Calu3 (cell line): ENCODE measurements at places on chromosomes 1 and 21.

DNA sequence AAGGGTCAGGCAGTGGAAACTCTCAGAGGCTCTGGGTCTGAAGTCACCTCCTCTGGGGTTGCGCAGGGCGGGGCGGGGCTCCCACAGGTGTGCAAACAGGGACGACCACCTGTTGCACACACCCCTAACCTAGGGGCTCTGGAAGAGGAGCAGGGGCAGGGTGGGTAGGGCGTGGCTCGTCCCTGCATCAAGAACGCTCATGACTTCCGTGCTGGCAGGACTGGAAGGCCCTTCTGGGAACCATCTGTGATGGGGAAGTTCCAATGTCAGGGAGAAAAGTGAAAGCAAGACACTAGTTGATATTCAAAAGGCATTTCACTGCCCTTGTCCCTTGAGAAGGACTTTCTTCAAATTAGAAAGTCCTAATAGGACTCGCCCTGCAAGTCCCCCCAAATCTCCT is 22.1 kb upstream of the CLSTN1 start:
- DNase-seq, result no peak

- peak; percentile 43 for DNase-seq
Observed at GRCh38 chr21:42524341-42525028, 10.8 kb downstream of the SLC37A1 start.

- no peak for DNase-seq
Observed at GRCh38 chr1:16334655-16335340, 17.5 kb downstream of the FBXO42 start.

GRCh38 chr1:41975850-41976569 is 57.3 kb upstream of the HIVEP3 start:
- no peak for DNase-seq

DNA sequence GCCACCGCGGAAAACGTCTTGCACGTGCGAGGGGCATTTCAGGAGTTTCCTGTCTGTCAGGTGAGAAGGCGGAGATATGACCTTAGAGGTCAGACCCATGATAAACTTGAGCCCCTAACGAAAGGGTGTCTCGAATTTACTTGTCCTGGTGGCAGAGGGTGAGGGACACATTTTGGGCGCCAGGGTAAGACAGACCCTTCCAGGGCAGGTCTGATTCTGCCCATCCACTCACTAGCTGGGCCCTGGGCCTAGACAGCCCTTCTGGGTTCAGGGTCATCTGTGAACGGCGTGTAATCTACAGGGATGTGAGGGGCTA is 395 bp upstream of the CSRP1 start:
- DNase-seq, result no peak

- DNase-seq, result no peak
Observed at GRCh38 chr21:18089786-18090185, 154.8 kb upstream of the CHODL start.

DNA sequence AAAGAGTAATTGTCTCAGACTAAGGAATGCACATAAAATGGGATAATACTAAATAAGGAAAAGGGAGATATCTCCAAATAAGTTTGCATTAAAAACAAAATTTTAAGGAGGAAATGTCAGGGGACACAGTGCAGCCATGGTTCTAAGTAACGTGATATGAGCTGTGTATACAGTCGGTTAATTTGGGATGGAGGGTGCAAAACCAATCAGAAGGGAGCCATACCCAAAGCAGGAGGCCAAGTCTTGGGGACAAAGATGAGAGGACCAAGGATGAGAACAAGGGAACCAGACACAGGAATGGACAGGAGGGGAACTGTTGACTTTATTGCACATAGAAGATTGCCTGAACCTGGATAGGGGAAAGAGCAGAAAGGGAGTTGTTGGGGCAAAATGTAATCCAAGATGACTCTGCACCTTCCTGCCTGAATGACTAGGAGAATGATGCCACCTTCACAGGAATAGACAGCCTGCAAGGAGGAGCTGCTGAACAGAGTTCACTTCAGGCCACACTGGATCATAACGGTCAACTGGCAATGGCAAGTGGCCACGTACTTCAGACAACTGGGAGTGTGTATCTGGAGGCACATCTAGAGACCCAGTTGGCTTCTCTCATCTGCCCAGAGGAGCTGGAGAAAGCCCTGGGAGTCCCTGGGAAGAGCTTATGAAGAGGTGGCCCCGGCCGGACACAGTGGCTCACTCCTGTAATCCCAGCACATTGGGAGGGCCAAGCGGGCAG is 22.0 kb upstream of the BOLA1 start:
- no peak for DNase-seq

- DNase-seq, result no peak
Observed at GRCh38 chr21:36966821-36967768, 626 bp upstream of the HLCS start.

GRCh38 chr1:151801310-151801820 is 3.9 kb downstream of the LINGO4 start:
- no peak for DNase-seq

DNA sequence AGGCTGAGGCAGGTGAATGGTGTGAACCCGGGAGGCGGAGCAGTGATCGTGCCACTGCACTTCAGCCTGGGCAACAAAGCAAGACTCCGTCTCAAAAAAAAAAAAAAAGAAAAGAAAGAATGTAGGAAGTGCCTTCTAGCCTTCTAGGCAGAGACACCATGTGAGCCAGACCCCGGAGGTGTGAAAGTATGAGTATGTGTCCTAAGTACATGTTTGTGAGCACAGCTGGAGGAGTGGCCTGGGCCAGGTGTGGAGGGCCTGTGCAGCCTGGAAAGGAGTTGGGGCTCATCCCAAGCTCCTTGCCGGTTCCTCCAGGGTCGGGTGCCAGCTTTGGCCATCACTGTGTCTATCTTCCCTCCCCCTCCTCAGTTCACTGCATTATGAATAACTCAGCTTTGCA is 13.0 kb downstream of the SOX13 start:
- DNase-seq, result no peak

GRCh38 chr1:214318356-214318755 is 37.4 kb downstream of the SMYD2 start:
- no peak for DNase-seq

GRCh38 chr1:203504400-203505250 is 10.7 kb downstream of the OPTC start:
- peak; percentile 85 for DNase-seq

DNA sequence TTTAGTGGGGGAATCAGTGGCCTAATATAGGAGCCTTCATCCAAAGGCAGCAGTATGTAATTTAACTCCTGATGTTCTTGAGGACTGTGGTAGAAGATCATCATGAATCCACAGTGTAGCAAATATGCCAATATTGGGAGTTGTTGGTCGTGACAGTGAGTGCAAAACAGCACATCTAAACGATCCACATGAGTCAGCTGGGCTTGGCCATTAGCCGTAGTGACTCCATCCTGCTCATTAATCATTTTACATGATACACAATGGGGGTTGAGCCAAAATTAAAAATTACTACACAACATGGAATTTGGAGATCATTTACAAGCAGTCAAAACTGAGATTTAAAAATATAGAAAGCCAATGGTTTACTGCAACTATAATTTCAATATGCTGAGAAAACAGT is 653.9 kb upstream of the CAMK1G start:
- no peak for DNase-seq

- no peak for DNase-seq
Observed at GRCh38 chr1:18166929-18167328, 59.3 kb downstream of the IGSF21 start.

DNA sequence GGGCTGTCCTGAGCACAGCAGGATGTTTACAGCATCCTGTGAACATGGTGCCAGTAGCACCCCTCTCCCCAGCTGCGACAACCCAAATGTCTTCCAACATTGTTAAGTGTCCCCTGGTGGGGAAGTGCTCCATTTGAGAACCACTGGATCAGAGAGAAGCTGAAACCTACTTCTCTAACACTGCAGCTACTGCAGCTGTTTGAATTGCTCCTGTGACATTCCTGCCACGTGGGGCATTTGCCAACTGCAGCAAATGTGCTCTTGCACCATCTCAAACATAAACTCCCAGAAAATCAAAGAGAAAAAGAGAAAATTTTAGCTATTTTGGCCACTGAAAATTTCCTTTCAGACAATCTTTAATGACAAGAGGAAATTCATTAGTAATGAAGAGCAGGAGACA is 11.0 kb downstream of the SLC2A5 start:
- no peak for DNase-seq

DNA sequence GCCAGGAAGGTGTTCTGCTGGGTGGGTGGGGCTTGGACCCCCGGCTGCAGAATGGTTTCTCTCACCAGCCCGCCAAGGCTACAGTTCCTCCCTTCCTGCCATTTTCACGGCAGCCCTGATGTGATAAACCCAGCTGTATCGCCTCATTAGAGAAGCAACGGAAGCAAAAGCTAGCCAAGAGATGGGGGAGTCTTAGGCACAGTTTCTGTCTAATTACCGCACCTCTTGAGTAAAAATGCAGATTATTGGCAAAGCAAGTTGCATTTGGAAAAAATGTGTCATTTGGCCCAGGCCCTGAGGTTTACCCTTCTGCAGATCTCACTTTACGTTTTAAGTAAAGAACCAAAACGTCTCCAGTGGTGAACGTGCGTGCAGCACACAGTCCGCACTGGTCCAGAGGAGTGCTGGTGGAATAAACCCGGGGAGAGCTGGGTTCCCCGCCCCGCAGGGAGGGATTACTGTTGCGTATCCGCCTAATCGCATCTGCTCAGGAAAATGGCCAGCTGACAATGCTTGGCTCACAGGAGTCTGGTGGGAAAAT is 109.9 kb downstream of the GALNT2 start:
- DNase-seq, result no peak

- no peak for DNase-seq
Observed at GRCh38 chr1:102630041-102630440, 478.3 kb downstream of the COL11A1 start.

DNA sequence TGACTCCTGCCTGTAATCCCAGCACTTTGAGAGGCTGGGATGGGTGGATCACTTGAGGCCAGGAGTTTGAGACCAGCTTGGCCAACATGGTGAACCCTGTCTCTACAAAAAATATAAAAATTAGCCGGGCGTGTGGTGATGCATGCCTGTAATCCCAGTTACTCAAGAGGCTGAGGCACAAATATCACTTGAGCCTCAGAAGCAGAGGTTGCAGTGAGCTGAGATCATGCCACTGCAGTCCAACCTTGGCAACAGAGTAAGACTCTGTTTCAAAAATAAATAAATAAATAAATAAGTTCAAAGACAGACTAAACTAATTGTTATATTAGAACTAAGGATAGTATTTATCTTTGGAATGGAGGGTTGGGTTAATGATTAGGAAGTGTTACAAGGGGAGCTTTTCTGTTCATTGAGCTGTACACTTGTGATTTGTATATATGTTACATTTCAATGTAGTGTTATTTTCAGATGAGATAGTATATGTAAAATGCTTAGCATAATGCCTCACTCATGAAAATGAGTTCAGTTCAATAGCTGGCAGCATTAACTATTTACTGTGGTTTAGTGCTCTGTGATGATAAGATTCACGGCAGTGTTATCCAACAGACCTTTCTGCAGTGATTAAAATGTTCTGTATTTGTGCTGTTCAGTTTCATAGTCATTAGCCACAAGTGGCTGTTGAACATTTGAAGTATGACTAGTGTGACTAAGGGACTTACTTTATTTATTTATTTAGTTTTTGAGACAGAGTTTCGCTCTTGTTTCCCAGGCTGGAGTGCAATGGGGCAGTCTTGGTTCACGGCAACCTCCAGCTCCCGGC is 47.7 kb downstream of the OSBPL9 start:
- no peak for DNase-seq

DNA sequence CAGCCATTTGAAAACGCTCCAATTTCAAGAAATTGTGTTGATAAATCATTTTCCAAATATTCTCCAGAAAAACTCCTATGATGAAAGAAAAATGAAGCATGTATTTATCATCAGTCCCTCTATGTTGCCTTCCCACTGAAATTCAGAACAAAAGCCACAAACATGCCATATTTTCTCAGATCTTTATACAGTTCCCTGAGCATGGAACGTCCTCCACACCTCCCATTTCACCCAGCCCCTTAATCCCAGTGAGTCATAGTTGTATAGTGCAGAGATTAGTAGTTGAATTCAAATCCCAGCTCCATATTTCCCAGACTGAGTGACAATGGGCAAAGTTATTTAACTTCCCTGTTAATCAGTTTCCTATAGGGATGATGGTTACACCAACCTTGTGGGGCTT is 20.6 kb upstream of the NPL start:
- no peak for DNase-seq

- DNase-seq, result no peak
Observed at GRCh38 chr1:78143673-78144072, 97.9 kb downstream of the GIPC2 start.

DNA sequence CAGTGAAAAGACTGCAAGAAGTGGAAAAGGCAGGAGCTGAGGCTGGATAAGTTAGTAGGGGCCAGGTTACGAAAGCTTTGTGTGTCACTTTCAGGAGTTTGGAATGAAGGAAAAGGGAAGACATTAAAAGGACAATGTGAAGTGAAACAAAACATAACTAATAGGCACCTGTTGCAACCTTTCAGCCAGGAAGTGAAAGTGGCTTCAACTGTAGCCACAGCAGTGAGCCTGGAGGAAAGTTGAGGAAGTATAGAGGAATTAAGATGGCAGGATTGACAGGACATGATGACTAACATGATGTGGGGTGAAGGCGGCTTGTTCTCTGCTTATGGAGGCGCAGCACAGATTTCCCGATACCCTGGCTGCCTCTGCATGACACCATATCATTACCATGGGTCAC is 68.9 kb downstream of the C4BPA start:
- DNase-seq, result no peak

- DNase-seq, result no peak
Observed at GRCh38 chr1:117556341-117556740, 49.5 kb upstream of the TENT5C start.

DNA sequence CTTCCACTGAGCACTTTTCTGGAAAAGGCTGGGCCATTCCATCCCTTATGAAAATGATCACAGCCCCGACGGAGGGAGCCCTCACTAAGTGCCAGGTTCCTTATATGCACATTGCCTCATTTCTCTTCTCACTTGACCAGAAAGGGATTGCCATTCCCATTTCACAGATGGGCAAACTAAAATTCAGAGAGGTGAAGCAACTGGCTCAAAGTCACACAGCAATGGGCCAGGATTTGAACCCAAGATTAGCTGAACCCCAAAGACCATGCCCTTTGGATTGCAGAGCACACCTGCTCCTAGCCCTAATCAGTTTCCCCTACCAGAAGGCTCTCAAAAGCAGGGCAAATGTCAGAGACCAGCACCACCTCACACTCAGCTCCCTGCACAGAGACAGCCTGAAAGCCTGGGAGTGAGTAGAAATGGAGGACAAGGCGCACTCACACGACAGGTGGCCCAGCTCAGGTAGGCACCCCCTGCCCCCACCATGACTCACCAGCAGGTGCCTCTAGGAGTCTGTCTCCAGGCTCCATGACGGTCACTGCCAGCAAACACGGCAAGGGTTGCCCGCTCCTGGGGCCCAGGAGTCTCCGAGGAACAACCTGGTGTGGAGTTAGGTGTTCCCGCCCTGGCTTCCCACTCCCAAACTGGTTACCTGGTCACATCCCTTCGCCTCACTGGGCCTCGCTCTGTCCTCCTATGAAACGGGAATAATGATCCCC is 21.7 kb downstream of the SDC3 start:
- peak; percentile 50 for DNase-seq

GRCh38 chr1:81225789-81226602 is 574.7 kb upstream of the ADGRL2 start:
- DNase-seq, result no peak

DNA sequence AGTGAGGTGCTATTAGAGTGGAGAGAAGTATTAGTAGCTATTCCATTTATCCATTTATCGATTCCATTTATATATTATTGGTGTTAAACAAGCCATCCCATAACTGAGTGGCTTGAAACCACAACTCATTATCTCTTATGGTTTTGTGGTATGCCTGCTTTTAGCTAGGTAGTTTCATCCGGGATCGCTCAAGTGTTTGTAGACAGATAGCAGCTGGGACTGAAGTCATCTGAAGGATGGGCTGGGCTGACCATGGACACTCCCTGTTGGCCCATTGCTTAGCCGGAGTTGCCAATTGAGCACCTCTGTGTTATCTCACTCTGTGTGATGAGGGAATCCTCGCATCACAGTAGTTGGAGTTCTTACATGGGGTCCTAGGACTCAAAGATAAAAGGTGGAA is 622.5 kb downstream of the PLA2G4A start:
- no peak for DNase-seq
